ENCODE measurements at places on chromosomes 2 and 18. TPM values are rescaled to one million over a fixed set of nuclear protein-coding genes. Genes with fewer than 3 reads are reported as not detected.

GRCh38 chr2:161199912-161200701 is 39.9 kb downstream of the TANK start:
- H3K4me1 ChIP-seq, result no peaks in the 10 kb centered on the region
- no peak overlapping the region for H3K27ac ChIP-seq
- H3K4me3 ChIP-seq, result no peak overlapping the region
- no peaks in the 10 kb centered on the region for H3K27me3 ChIP-seq
- no peak for DNase-seq

GRCh38 chr2:233346930-233347329 is 7.4 kb upstream of the DGKD start:
- H3K27ac ChIP-seq, result no peak overlapping the region
- H3K36me3 ChIP-seq, result no peaks in the 10 kb centered on the region
- H3K4me1 ChIP-seq, result no peaks in the 10 kb centered on the region
- H3K4me3 ChIP-seq, result no peak overlapping the region
- no peak for DNase-seq
- H3K27me3 ChIP-seq, result no peaks in the 10 kb centered on the region

DNA sequence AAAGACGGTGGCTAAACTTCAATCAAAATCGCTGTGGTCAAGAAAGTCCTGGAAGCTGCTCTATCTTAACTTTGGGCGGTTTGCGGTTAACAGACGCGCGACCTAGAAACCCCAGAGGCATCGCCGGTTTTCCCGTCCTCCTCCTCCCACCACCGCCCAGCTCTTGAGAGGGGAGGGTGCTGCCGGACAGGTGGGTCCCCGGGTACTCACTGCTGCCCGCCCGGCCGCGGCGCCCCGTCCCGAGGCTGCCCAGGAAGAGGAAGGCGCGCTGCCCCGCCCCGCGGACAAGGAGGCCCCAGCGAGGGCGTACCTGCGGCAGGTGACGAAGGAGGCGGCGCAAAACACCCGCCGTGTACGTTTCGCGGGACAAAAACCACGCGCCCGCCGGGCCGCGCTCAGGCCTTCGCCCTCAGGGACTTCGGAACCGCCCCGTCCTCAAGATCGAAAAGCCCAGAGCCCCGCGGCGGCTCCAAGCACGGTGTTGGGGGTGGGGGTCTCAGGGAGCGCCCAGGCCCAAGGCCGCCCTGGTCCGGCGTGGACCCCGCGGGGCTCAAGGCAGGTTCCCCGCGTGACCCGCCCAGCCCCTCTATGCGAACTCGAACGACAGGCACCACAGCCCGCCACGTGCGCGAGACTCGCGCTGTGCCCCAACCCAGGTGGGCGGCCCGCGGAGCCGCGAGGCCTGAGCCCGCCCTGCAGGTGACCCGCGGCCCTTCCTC is at the start of gene SH3YL1:
Gene SH3YL1, minus strand, starts transcription at position 259 of the 719 bp plus-strand sequence. Its CDS starts 48 bp downstream, at position 211.
- H3K4me3 ChIP-seq, result peak within 1 kb of the TSS; percentile 97
- peak within 1 kb of the TSS; percentile 61 for H3K27ac ChIP-seq
- peaks cover 13% of the 10 kb centered on the region for H3K27me3 ChIP-seq
- H3K4me1 ChIP-seq, result peaks cover 6% of the 10 kb centered on the region
- DNase-seq, result peak; percentile 8

DNA sequence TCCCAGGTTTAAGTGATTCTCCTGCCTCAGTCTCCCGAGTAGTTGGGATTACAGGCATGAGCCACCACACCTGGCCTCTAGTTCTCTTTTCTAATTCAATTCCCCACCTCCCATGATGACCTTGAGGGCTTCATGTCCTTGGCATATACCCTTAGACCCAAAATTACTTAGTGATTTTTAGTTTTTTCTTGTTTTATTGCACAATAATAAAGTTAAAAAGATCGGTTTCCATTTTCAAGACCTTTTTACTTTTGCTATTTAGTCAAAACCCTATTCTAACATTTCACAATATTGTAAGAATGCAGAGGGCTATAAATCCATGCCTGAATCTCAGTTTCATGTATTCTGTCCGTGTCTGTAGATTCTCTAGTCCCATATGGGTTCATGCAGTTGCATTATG is 354.6 kb upstream of the FANCL start:
- no peaks in the 10 kb centered on the region for H3K36me3 ChIP-seq
- DNase-seq, result no peak
- no peak overlapping the region for H3K4me3 ChIP-seq
- H3K27me3 ChIP-seq, result no peaks in the 10 kb centered on the region
- no peak overlapping the region for H3K27ac ChIP-seq

DNA sequence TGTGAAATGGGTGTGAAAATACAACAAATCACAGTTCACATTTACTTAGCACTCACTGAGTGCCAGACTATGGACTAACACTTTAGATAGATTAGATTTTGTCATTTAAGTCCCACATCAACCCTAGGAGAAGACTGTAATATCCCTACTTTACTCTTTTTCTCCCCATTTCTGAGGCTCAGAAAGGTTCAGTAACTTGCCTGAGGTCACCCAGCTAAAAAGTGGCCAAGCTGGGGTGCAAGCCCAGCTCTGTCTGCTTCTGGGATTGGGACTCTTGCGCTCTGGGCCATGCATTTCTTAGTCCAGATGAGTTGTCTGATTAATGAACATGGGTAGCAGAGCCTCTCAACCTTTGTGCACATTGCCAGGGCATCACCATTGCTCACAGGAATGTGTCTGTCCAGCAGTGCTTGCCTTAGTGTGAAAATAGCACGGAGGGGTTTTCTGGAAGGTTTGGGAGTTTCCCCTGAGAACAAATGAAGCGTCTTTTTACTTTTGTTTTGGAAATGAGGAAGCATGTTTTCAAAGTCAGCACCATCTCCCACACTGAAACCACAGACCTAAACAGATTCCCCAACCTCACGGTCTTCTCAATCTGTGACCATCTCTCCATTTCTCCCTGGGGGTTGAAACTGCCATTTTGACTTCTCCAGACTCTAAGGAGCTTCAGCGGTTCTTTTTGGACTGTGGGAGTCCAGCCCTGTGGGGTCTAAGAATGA is 31.9 kb downstream of the NRP2 start:
- no peak overlapping the region for H3K4me3 ChIP-seq
- H3K36me3 ChIP-seq, result no peaks in the 10 kb centered on the region
- H3K4me1 ChIP-seq, result peaks cover 20% of the 10 kb centered on the region
- no peak for DNase-seq
- H3K27me3 ChIP-seq, result no peaks in the 10 kb centered on the region
- H3K27ac ChIP-seq, result peak overlapping the region; percentile 70

DNA sequence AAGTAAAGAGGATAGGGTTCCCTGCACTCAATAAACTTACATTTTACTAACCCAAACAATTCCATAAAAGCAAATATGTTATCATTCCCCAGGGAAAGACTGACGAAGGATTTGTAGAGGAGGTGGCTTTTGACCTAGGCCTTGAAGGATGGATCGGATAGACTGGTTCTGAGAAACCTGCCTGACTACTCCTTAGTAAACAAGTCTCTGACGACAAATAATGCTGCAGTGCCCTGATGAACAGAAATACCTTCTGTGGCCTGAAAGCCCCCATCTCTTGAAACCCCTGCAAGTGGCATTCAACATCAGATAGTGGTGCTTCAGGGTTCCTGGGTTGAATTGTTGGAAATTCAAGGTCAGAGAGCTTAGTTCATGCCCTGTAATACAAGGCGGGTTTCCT is 19.2 kb downstream of the PRKCE start:
- H3K27ac ChIP-seq, result no peak overlapping the region
- H3K27me3 ChIP-seq, result no peaks in the 10 kb centered on the region
- no peaks in the 10 kb centered on the region for H3K36me3 ChIP-seq

DNA sequence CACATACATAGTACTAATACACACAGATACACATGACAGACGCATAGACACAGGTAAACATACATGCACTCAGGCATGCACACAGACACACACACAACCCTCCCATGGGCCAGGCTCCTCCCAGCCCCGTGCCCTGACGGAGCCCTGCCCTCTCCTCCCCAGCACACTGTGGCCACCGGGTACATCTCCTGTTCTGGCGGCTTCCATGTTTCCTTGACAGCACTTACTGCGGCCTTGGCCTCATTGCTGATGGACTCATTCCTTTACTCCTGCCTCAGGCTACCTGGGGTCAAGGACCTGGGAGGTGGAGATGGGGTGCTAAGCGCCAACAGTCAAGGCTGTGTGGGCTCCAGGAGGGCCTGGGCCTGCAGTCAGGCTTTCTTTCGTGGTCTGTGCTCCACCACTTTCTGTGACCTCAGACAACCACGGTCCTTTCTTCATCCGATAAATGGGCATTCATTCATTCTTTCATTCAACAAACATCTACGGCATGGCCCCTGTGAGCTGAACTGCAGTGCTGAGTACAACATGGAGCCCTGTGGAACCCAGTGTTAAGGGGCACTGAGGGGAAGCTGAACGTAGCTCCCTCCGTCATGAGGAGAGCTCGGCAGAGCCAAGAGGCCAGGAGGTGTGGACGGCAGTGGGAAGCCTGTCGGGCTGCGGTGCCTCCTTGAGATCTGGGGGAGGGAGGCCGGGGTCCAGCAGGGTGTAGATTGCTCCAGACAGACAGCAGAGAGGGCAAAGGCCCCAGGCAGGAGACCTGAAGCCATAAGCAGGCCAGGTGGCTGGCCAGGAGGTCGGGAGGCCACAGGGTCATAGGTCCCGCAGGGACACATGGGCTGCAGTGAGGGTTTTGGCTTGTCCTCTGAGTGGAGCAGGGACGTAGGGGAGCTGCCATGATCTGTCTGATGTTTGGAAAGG is 190.4 kb upstream of the HDAC4 start:
- H3K27me3 ChIP-seq, result no peaks in the 10 kb centered on the region
- no peak for DNase-seq
- no peak overlapping the region for H3K4me3 ChIP-seq
- no peaks in the 10 kb centered on the region for H3K4me1 ChIP-seq

GRCh38 chr2:177355874-177356273 is 36.7 kb upstream of the AGPS start:
- DNase-seq, result peak; percentile 88
- no peaks in the 10 kb centered on the region for H3K36me3 ChIP-seq
- H3K27ac ChIP-seq, result no peak overlapping the region
- no peaks in the 10 kb centered on the region for H3K27me3 ChIP-seq

GRCh38 chr2:15745907-15746702 is 154.4 kb downstream of the DDX1 start:
- no peak overlapping the region for H3K4me3 ChIP-seq
- peaks cover 30% of the 10 kb centered on the region for H3K4me1 ChIP-seq
- no peak for DNase-seq
- no peaks in the 10 kb centered on the region for H3K27me3 ChIP-seq
- H3K36me3 ChIP-seq, result no peaks in the 10 kb centered on the region

DNA sequence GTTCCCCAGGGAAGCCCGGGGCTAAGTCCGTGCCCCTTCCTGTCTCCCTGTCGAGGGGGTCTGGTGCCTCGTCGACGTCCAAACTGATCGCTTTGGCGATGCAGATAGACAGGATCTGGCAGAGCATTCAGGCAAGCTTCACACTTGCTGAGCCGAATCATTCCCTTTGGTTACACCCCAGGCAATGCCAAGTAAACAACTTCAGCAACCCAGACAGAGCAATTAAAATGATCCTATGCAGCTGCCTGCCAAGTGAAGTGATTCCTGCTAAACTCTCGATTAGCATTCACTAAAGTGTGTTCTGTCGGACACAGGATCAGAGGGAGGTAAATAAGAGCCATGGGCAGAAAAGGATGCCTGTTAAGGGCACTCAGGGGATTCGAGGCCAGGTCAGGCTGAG is 108.2 kb upstream of the RAB12 start:
- H3K27ac ChIP-seq, result no peak overlapping the region
- H3K36me3 ChIP-seq, result no peaks in the 10 kb centered on the region
- no peaks in the 10 kb centered on the region for H3K4me1 ChIP-seq
- no peaks in the 10 kb centered on the region for H3K27me3 ChIP-seq

CCBE1 gene
- 1.8 TPM for total RNA-seq
